ENCODE measurements at places on chromosomes 5 and 9.

DNA sequence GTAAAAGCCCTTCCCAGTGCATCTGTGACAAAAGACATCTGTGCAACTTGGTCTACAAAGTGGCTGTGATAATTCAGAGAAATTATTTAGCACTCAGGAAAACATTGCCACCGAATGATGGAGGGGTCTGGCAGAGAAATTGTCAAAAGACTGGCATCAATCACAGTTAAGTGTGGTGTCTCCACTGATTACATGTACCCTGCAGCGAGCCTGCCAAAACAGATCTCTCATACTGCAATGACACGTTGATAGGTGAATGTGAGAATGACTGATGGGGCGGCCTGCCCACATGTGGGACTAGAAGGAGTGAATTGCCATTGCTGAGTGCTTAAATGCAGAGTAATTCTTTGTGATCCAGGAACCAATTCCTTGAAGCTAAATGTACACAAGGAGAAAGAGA, 136.4 kb upstream of the PCSK5 start:
- no peak for DNase-seq

- DNase-seq: no peak
These were observed 1164.5 kb downstream of the CDH12 start for GRCh38 chr5:21688655-21689054.

DNA sequence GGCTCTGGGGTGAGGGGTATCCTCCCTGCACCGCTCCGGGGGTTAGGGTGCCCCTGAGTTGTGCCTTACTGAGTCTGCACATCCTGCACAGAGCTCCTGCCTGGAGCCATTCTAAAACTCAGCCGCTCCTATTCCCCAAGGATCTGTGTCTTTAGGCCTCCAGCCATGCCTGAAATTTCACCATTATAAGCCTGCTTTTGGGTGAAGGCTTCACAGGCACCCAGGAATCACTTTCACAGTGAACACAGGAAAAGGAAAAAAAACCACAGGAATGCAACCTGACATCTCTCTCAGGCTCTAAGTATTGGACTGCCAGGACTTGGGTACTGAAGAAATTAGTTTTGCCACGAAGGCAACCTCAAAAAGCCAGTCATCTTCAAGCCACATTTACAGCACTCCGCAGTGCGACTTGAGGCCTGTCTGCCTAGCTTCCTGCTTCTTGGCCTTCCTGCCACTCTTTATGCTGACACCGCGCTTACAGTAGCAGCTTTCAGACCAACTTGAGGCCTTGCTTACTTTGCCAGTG, 30.9 kb downstream of the GALNT10 start:
- DNase-seq: no peak

DNA sequence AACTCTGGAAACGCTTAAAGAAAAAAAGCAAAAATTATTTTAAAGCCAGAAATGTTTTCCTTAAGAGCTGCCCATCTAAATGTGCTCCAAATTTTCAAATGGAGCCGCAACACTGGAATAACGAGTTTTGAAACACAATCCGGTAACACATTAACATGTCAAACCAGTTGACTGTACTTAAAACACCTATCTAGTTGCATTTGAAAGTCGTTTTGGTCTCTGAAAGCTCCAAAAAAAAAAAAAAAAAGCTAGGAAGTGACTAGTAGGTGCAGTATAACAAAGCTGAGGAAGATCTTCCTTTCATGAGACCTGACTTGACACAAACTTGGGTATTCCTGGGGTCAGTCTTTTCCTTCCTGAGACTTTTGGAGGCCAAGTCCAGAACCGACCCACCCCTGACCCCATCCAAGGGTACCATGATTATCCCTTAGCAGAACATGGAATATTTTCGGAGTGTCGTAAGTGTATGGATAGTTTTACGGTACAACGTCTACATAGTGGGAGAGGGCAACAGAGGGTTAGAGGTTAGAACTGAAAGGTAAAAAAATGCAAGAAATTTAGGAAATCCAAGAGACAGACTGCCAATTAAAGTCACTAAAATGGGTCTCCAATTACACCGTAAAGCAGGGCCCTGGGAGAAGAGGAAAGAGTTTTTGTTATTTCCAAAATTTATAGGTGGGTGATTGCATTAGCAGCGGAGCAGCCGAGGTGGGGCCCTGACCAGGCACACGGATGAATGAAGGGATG, 812 bp downstream of the CETN3 start:
- DNase-seq: no peak

- DNase-seq: no peak
These were observed 38.8 kb upstream of the NDFIP1 start for GRCh38 chr5:142069606-142070399.

GRCh38 chr5:131495536-131496399, 139.3 kb downstream of the RAPGEF6 start:
- no peak for DNase-seq

- DNase-seq: no peak
These were observed 26.6 kb downstream of the OTULINL start for GRCh38 chr5:14608169-14608568.

GRCh38 chr5:111927191-111927590, 170.2 kb upstream of the NREP start:
- DNase-seq: no peak

- DNase-seq: no peak
These were observed 138.9 kb upstream of the PHYKPL start for GRCh38 chr5:178371362-178372111.

DNA sequence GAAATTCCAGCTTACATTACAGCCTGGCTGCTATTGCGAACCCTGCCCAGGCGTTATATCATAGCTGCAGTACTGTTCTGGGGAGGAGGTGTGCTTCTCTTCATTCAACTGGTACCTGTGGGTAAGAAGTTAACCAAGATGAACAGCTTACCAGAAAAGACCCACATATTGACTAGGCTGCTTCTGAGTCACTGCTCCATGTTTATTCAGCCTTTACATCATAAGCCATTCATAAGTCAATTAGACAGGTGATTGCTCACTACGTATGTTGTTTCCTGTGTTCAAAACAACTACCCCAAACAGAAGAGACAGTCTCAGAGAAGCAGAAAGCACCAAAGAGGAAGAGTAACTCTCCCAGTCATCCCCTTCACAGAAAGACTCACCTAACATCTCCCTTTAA, 34.7 kb upstream of the SLC22A5 start:
- DNase-seq: no peak

DNA sequence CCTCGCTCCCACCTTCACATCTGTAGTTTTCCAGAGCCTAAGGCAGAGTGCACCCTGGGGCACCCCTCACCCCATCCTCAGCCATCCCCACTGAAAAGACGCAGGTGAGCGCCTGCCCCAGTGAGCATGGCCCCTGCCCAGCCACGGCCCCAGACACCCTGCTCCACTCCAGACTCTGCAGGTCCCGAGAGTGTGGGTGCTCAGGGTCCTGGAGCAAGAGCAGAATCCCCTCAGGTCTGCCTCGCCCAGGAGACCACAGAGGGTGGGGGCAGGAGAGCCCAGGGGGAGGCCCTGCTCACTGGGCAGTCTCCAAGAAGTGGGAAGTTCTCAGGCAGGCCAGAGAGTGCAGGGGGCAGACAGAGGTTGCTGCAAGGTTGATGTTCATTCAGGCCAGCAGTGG, 158.6 kb upstream of the PPP1R26 start:
- DNase-seq: no peak

- DNase-seq: no peak
These were observed 775.4 kb downstream of the SEMA5A start for GRCh38 chr5:8770431-8770830.

DNA sequence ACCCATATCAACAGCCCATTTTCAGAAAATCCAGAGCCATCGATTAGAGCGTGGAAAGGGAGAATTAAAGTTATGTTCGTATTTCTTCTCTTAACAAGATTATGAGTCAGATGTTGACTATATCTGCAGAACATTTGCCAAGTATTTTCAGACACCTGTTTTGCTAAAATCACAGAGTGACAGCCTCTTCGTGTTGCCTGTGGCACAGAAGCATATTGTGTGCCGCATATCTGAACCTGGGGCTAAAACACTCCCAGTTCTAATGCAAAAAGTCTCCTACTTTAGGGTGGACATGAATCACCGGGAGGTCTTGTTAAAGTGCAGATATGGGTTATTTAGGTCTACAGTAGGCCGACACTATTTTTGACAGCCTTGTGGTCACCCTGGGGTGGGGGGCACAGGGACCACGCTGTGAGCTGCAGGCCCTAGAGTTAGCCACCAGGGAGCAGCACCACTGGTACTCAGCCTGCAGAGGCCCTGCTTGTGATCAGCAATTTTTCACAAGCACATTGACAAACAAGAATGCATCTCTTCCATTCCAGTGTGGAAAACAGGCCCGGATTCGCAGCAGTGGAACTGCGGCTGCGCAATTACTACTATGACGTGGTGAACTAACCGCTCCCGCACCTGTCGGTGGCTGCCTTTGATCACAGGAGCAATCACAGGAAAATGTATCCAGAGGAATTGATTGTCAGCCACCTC, 93.5 kb downstream of the SYK start:
- no peak for DNase-seq

DNA sequence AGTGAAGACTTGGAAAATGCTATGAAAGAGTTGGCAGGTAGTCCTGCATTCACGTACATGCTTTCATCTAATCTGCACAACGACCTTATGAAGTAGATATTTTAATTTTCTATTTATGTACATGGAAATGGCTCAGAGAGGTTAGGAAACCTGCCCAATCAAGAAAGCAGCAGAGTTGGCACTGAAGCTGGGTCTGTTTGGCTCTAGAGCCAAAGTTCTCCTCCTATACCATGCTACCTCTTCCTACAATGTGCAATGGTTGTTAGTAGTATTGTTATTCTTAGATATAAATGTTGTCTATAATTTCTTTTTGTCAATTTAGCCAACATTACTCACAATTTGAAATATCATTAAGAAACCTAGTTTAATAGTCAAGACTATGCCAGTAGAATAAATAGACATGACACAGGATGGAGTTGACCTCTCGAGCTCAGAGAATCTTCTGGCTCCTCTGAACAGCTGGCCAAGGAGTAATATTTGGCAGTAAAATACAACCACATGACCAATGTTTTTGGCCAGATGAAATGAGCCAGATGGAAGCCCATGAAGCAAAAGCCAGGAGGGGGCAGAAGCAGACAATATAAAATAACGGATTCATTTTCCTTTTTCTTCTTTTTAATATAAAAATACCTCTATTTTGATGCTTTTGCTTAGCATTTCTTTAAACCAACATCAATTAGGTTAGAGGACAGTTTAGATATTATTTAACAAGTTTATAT, 542.3 kb downstream of the PDE4D start:
- no peak for DNase-seq

DNA sequence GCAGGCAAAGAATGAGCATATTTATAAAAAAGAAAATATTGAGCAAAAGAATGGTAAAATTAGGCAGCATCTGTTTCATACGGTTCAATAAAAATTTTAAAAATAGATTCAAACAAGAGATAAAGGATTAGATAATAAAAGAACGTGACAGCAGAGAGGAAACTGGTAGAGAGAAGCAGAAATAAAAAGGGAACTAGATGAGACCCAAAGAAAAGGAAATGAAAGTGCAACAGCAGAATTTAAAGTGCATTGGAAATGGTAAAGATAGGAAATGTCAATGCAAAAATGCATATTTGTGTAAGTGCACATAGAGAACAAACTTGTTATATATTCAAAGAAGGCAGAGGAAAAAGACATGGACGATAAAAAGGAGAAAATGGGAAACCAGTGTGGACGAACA, 70.2 kb downstream of the SUSD1 start:
- DNase-seq: no peak

GRCh38 chr5:151952238-151952637, 27.6 kb upstream of the GLRA1 start:
- no peak for DNase-seq

GRCh38 chr9:71908825-71909224, 2.2 kb downstream of the ABHD17B start:
- DNase-seq: no peak

DNA sequence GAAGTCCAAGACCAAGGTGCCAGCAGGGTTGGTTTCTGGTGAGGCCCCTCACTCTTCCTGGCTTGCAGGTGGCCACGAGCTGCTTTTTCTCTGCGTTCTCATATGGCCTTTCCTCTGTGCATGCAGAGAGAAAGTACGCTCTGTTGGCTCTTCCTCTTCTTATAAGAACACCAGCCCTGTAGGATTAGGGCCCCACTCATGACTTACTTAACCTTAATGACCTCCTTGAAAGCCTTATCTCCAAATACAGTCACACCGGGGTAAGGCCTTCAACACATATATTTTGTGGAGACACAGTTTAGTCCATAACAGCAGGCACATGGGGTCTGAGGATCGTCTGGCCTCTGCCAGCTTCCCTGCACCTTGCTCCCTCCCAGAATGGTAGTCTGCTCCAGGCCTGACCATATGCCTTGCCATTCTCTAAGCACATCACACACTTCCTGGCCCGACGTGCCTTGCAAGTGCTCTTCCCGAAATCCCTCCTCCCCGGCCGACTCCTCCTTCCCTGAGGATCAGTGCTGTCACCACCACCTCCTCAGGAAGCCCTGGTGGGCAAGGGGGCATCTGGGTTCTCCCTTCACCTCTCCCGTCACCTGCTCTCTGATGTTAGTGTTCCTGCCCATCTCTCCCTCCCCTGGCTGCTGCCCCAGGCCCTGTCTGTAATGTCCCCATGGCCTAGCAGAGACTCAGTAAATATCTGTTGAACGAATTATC, 200.7 kb downstream of the AOPEP start:
- DNase-seq: no peak

DNA sequence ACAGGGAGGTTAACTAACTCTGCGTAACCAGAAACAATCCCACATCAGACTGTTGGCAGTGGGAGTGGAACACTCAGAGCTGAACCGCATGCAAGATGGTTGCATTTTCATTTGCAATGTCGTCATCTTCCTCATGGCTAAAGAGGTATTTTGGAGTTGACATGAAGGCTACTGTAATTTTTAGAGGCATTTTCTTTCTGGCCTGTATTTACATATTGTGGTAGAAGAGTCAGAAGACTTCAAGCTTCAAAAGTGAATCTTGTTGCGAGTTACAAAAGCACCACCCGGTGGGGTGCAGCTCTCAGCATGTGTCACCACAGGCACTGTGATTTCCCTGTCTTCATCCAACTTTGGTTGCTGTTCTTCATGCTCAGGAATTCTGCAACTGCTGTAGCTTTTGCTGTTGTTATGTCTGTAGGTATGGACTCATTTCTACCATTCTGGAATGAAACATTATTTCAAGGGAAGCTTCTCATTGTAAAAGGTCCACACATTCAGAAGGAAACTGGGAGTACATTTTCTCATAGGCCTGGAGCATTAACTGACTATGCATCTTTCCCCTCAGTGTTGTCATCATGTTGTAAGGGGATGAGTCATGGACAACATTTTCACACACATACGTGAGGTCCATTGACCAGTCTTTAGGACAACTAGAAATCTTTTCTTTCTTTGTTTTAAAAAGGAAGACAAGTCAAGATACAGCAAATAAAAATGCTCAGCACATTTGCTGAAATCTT, 35.4 kb upstream of the GDNF start:
- no peak for DNase-seq

- DNase-seq: no peak
These were observed 15.1 kb downstream of the GRAMD2B start for GRCh38 chr5:126438267-126438666.

GRCh38 chr5:108634010-108634616, 113.6 kb upstream of the FER start:
- no peak for DNase-seq

GRCh38 chr9:137045294-137046087, 486 bp downstream of the NPDC1 start:
- DNase-seq: no peak
